ENCODE measurements at places on chromosomes 7 and 10.

GRCh38 chr10:111108441-111108840 lies 31.6 kb downstream of the ADRA2A start:
- no peak for DNase-seq

- DNase-seq = no peak
Measured at GRCh38 chr7:99974681-99975080, 1.1 kb downstream of the AZGP1 start.

DNA sequence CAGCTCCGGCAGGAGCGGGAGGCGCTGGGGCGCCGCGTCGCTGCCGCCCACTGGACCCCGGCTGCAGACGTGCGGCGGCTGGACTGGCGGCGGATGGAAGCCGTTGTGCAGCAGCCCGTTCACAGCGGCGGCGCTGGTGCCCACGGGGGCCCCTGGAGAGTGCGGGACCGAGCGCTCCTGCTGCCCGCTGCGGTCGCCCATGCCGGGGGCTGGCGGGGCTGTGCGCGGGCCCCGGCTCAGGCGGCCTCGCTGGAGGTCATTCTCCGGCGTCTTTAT lies 413 bp downstream of the PANK1 start:
- peak; percentile 8 for DNase-seq

DNA sequence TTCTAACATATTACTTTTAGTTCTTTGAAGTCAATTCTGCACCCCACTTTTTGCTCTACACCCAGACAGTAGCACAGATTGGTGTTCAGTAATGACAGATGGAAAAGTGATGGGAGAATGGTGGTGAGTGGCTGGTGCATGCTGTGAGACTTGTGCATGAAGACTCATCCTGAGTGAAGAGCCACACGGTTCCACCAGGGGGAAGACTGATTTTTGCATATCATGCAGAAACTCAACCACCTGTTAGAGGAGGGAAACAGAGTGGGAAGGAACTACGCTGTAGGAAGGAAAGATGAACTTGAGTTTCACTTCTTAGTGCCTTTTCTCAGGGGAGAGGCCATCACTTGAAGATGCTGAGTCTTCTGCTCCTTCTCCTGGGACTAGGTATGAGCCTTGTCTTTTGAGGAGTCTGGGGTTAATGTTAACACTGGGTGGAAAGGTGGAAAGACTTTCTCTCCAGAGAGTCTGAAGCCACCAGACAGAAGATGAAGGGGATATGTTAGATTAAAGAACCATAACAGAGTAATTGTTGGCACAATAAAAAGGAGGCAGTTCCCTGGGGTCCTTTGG lies 9.3 kb upstream of the PRSS1 start:
- DNase-seq = no peak

DNA sequence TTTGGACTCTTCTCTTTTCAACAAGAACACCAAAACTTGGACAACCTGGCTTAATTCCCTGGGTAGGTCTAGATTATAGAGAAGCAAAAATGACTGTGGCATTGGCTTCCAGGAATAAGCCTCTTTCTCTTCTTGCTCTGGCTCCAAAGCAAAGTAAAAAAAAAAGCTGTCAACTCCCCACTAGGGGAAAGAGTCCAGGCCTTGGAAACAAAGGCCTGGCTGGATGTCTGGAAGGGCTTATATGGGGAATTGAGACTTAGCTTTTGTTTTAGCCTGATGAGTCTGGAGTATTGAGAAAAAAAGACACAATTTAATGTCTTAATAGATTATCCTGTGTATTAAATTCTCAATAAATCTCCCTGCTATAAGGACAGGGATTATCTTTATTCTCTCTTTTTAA lies 300.6 kb downstream of the SORCS3 start:
- no peak for DNase-seq

GRCh38 chr7:24924375-24924774 lies 55.6 kb downstream of the OSBPL3 start:
- peak; percentile 8 for DNase-seq

GRCh38 chr10:78955206-78955605 lies 113.6 kb upstream of the ZMIZ1 start:
- no peak for DNase-seq

- DNase-seq = no peak
Measured at GRCh38 chr7:91520645-91521044, 256.4 kb downstream of the FZD1 start.

DNA sequence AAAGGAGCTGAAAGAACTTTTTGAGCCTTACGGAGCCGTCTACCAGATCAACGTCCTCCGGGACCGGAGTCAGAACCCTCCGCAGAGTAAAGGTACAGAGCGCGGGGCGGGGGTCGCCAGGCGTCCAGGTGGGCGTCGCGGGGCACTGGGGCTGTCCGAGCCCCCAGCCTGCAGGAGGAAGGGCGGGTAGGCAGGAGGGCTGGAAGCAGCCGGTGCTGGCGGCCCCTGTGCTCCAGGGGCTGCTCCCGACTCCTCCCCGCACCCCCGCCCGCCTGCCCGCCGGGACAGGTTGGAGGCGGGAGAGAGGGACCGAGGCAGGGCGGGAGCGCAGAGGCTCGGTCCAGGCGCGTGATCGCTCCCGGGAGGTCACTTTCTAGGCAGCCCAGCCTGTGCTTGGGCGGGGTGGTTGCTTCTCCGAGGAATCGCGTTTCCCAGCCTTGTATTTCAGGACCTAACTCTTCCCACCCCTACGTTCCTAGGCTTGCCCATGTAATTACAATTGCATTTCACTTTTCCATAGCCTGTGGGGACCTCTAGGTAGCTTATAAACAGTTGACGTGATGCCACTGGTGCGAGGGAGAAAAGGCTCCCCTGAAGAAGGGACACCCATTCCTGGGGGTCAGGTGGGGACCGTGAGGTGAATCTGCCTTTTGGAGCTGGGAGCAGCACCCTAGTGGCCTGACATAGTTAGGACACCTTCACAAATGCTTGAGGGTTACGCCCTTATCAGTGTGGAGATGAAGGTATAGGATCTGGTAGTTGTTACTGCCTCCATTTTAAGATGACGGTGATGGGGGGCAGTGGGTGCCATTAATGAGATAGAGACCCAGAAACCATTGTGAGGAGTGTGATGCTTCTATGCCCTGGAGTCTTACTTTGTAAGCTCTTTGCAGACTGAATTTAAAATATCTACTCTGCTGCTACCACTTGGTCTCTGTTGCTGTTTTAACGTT lies 148.2 kb downstream of the CELF2 start:
- peak; percentile 70 for DNase-seq

DNA sequence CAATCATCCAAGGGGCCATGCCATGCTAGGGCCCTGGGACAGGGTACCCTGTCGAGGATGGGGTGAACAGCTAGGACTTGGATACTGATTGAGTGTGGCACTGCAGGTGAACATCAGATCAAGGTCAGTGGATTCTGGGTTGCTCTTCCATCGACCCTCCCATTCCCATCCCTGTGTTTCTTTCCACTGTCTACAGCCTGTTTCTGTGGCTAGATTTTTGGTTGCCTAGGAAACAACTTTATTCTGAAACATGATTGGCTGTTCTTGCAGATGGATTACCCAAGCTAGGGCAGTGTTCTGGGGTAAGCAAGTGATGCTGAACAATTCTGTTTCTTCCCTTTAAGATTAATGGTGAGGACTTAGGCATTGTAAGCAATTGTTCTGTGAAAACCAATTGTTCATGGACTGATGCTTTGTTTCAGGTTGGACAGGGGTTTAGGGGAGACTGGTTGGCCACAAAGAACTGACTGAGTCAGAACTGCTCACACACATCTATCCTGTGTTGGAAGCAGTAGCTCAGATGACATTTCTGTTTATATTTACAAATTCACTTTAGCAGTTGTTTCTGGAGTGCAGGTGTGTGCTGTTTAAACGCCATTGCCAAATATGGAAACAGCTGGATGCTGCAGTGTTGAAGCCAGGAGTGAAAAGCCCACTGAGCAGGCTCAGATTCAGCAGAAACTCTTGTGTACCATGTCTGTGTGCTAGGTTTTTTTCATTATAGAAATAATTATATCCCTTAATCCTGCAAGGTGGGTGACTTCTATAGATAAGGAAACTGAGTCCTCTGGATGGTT lies 102.3 kb upstream of the BTBD16 start:
- no peak for DNase-seq

- no peak for DNase-seq
Measured at GRCh38 chr7:126569402-126569801, 683.3 kb downstream of the GRM8 start.

DNA sequence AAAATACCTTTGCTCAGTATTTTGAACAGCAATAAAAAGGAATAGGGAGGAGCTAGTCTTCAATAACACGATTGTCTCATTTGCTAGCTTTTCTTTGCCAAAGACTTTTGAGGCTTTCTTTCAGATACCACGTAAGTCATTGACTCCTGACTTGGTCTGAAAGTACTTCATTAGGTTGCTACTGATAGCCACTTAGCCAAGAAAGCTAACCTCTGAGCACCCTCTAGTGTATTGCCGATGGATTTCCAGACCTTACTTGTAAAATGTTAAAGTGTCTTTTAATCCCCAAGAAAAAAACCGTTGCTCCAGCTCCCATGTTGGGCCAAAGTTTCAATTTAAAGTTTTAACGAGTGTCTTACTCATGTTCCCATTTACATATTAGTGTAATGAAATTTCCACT lies 63.4 kb upstream of the STRIP2 start:
- no peak for DNase-seq

- peak; percentile 15 for DNase-seq
Measured at GRCh38 chr7:45026984-45027773, 27.2 kb downstream of the CCM2 start.

DNA sequence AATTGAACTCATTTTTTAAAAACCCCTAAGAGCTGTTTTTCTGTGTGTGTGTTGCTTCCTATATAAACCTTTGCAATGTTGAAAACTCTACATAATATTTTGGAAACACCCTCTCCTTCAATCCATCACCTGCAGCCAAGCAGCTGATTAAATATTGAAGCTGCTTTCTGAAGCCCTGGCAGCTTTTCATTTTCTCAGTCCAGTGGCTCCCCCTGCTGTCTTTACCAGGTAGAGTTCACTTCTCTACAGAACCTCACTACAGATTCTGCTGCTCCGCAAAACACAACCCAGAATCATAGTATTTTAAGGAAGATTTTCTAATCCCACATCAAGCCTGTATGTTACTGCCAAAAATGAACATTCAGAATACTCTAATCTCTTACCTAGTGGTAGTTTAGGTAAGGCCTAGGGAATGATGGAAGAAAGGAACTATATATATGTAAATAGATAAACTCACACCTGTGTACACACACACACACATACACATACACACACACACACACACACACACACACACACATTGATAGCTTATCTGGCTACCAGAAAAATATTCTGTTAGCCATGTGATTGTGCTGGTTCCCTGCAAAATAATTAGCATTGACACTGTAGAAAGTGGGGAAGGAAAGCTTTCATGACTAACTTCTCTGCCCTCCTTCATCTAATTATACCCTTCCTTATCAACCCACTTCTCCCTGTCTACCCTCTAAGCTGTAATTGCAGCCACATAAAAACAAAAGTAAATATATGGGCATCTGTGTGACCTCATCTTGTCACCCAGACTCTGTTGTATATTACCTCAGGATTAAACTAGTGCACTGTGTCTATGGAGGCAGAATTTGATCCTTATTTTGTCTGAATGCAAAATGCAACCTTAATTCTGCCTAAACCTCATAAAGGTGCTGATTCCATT lies 229.5 kb upstream of the FZD1 start:
- DNase-seq = no peak

DNA sequence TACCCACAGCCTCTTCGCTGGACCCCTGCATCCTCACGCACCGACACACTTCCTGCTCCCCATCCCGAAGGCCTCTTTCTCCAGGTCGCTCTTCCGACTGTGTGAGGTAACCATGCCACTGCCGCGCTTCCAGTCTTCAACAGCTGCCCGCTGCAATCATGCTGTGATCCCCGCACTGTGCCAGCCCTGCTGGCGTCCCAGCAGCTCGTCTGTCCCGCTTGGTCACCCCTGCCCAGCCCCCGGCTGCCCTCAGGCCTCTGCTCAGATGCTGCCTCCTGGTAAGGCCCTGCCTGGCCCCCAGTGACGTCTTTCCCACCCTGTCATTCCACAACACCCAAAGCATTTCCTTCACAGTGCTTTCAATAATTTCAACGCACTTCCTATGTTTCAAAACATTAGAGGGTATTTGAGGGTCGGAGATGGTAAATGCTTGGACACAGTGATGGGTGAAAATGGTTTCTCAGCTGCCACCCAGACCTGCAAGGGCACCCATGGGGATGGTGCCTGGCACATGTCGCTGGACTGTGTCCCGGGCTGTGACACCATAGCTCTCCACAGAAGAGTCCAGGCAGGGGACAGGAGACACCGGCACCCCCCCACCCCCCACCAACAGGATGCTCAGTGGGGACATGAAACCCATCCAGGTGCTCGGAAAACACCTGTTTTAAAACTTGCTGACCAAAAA lies 125.2 kb downstream of the MAD1L1 start:
- no peak for DNase-seq

- no peak for DNase-seq
Measured at GRCh38 chr10:11154333-11154732, 136.7 kb downstream of the CELF2 start.

DNA sequence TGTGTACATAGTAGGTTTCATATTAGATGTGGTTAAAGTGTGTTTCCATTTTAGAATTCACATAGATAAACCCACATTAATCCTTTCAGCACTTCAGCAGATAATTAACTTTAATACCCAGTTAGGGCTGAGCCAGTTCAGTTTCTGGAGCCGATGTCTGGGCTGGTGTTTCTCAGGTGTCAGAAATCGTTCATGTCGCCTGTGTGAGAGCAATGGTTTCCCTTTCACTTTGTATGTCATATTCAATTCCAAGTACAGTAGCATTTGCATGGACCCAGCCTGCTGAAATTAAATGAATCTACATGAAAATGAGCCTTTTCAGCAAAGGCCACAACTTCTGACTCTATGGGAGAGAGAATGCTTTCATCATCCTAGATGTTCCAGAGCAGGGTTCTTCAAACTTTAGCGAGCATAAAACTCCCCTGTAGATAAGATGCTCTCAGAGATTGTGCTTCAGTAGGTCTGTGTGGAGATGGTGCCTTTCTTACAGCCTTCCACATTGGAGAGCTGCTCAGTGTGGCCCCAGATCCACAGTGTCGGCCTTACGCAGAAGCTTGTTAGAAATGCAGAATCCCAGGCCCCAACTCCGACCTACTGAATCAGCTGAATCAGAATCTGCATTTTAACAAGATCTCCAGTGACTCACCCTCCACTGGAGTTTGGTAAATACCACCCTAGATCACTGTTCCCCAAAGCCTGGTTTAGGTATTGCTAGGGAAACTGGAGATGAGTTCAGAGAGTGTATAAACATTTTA lies 19.6 kb downstream of the WIPF3 start:
- DNase-seq = no peak

DNA sequence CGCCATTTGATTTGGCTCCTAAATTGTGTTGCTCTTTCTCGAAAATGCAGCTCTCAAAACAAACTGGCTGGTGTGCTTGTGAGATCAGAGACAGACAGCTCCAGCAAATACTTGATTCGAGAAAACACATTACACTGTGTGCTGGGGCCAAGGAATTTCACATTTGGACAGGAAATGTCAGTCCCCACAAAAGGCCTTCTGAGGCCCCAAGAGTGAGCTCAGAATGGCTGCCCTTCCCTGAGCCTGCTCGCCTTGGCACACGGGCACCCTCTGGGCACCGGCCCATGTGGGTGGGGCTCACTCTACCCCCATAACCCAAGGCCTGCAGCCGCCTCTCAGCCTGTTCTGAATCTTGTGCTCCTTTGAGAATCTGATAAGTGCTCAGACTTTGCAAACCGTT lies 13.9 kb upstream of the HSPA12A start:
- no peak for DNase-seq

Measured in effector memory CD8-positive, alpha-beta T cell (primary cell).